ENCODE measurements at places on chromosomes 2 and 18.

DNA sequence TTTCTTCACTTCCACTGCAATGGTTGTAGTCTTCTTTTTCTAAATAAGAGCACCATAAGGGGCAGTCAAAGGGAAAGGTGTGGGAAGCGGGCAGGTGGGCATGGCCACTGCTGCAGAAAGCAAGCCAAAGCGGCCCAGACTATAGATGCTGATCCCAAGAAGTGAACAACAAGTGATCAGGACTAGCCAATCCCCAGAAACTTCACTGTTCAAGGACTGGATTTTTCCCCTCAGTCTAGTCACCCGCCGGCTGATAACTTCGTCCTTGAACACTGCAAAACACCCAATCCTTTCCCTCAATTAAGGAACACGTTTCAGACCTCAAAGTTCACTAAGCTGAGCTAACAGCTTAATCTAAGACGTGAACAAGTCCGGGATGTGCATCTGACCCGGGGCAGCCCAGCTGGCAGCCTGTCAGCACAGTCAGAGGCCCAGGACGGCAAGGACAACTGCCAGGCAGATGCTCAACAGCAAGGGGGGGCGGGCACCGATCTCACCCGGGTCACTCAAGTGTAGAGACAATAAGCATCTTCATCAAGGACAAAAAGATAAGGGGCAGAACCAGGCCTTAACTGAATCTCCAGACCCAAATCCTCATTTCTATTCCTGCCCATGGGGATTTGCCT is 59.8 kb downstream of the HDLBP start:
- no peak for DNase-seq

DNA sequence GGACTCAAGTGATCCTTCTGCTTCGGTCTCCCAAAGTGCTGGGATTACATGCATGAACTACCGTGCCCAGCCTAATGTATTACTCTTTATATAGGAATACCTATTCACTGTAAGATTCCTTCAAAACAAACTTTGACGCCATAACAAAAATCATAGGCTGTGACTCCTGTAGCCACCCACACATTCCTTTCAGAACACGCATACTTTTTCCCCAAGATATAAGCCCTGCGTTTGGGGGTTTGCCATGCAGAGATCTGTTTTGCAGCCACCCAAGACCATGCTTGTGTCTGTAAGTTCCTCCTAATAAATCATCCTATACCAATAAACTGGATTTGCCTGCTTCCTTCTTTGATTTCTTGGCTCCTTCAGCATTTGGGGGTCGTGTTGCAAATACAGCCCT is 46.0 kb upstream of the STON1 start:
- DNase-seq = no peak

- no peak for DNase-seq
Observed at GRCh38 chr2:219433666-219434467, 776 bp upstream of the SPEG start.

DNA sequence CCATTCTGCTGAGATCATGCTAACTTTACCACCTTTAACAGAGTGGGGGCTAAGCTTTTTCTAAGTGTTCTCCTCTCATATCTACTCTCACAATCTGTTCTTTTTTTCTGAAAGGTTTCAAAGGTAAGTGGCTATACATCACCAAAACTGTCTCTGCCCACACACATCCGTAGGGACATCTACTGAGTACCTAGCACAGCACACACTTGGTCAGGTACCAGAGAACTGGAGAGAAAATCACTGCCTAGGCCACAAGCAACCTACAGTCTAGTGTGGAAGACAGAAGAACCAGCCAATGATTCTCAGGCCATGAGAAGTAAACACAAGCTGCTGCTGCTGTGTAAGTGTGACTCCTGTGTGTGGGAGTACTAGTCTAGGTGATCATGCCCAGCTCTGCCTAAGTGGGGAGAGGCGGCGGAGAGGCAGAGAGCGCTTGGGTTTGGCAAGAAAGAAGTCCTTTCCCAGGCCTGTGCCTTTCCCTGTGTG is 176.1 kb upstream of the ZFP36L2 start:
- no peak for DNase-seq

GRCh38 chr18:50848061-50848551 is 28.3 kb upstream of the MRO start:
- DNase-seq = no peak

- DNase-seq = no peak
Observed at GRCh38 chr2:88696611-88697010, 5.1 kb downstream of the RPIA start.

GRCh38 chr2:223762853-223763252 is 74.5 kb downstream of the AP1S3 start:
- DNase-seq = no peak

DNA sequence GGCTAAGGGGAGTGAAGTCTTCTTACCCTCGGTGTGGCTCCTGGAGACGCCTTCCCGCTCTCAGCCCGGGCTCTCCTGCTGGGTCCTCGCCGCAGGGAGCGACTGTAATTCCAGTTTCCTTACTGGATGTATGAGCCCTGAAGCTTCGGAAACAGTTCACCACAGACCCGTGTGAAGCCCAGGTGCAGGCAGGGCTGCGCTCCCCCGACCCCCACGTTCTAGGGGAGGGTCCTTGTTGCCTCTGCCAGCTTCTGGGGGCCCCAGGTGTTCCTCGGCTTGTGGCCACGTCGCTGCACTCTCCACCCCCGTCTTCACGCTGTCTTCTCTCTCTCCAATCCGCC is 5.1 kb upstream of the ASB1 start:
- DNase-seq = no peak

DNA sequence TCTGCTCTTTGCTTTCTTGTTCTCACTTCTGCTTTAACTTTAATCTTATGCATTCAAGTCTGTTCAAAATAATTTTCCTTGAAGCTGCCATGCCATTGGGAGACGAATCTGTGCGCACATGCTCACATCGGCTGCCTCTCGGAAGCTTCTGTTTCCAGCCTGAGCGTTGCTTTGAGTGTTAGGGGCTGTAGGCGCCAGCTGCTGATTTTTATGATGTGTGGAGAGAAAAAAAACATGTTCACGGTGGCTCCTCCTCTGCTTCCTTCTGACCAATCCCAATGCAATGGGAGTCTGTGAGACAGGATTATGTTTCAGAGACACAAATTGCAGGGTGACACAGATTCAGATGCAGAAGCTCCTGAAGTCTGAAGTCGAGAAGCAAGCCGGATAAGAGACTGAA is at the start of gene MC4R:
MC4R (minus strand) TSS at position 180 of the 400 bp plus-strand sequence. CDS start 426 bp downstream, outside the sequence.
- DNase-seq = no peak

DNA sequence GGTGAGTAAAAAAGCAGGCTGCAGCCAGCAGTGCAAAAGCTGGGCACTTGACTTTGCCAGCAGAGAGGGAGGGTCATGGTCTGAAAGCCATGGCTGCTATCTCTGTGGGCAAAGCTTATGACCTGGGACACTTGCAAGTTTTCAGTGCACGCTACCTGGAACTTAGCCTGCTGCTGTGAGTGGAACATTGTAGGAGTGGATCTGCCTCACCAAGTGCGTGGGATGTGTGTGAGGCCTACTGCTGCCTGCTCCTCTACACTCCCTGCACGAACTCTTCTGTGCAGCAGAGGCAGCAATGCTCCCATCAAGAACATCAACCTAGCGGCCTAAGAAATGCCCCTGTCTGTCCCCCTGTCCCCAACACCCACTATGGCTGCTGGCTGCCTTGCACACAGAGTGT is 344.1 kb upstream of the REG3G start:
- no peak for DNase-seq

GRCh38 chr2:176873403-176873802 is 339.2 kb upstream of the HNRNPA3 start:
- DNase-seq = no peak

DNA sequence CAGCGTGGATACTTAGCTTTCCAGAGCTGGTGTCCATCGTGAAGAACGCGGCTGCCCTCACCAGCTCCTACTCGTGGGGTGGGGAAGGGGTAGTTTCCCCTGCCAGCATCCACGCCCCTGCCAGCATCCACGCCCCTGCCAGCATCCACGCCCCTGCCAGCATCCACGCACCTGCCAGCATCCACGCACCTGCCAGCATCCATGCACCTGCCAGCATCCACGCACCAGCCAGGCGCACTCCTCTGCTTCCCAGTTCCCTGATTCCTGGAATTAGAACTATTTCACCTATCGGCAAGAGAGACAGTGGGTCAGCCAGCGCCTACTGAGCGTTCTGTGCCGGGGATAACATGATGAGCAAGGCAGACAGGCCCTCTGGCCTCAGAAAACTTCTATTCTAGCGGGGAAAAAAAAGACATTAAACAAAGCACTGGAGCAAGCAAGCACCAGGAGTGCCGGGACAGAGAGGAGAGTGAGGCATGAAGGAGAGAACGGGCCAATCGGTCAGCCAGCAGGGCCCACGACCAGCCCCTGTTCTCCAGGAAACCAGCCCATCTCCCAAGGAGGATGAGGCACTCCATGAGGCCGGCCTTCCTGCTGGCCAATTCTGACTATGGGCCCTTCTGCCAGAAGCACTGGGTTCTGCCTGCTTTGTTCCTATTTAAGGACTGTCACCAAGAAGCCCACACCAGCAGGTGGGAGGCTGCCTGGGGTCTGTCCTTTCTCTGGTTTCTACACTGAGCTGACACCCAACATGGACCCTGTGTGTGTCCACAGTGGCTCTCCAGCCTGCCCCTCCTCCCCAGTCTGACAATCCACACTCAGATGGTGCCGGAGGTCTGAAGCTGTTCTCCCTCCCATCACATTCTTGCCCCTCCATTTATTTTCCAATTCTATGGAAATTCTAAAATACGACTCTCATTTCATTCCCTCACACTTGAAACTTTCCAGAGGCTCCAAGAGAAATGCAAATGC is 78.4 kb upstream of the SALL3 start:
- no peak for DNase-seq

- DNase-seq = no peak
Observed at GRCh38 chr2:38474021-38474456, 97.0 kb upstream of the ATL2 start.

GRCh38 chr18:9631814-9632496 is 17.6 kb upstream of the PPP4R1 start:
- no peak for DNase-seq

GRCh38 chr2:68589963-68590362 is 53.4 kb upstream of the PROKR1 start:
- DNase-seq = no peak

GRCh38 chr18:35164133-35164532 is 76.7 kb upstream of the ZNF397 start:
- DNase-seq = no peak

- DNase-seq = no peak
Observed at GRCh38 chr2:231998046-231998445, 36.5 kb downstream of the DIS3L2 start.

DNA sequence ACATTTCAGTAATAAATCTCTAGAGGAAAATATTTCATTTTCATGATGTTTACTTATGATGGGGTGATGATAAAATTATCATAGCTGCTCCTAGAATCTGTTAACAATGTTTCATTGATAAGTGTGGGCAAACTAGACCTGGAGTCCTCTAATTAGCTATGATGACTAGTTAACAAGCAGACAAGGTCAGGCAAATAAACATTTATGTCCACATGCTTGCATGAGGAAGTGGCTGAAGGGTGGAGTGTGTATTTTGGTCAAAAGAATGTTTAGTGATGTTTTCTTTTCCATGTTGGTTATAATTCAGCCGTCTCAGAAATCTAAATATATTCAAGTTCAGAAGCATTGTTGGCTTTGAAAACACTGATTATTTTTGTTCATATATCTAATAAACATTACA is 99.9 kb upstream of the FN1 start:
- no peak for DNase-seq

DNA sequence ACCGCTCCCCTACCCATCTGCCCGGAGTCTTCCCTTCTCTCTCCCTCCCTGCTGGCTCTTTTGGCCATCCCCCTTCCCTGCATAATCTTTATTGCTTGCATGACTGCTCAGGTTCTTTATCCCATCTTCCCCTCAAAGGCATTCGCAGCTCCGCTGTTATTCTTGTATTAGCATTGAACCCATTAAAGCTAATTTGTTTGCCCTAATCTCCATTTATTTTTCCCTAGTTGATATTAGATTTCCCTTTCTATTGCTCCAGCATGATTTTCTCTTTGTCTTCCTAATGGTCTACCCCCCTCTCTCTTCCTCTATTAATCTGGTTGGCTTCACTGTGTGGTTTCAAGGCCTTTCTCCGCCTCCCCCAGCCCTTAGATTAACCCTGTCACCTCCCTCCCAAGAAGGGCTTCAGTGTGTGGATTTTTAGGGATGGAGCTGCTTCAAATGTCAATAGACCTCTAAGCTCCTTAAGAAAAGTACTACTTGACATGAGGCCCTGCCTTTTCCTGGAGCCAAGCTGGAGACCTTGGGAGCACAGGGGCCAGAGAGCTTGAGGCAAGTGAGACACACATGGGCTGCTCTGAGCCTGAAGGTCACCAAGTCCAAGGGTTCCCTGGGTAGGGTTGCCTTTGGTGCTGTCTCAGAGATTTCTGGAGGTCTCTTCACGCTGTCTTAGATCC is 20.1 kb downstream of the PAX8 start:
- DNase-seq = no peak

GRCh38 chr2:40434731-40435271 is 17.1 kb downstream of the SLC8A1 start:
- DNase-seq = no peak

GRCh38 chr18:74544898-74545297 is 10.6 kb downstream of the CNDP1 start:
- no peak for DNase-seq

DNA sequence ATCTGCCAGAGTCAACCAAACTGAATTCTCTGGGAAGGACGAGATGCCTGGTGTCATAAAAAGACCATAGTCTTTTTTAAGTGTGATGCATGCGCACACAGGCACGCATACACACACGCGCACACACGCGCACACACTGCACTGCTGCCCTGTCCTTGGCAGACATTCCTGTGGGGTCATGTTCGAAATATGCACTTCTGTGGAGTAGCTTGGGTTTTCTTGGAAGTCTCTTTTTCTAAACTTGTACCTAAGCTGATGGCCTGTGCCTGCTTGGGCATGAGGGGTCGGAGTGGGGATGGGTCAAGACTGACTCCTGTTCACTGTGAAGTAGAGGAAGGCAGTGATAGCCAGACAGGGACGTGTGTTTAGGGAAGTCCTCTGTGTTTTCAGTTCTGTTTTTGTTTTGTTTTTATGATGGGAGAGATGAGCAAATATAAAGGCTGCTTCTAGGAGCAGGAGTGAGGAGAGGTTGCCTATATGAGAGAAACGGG is 4.0 kb upstream of the RMC1 start:
- DNase-seq = no peak

- no peak for DNase-seq
Observed at GRCh38 chr2:75100011-75100800, 99.1 kb downstream of the TACR1 start.

GRCh38 chr2:180461761-180462160 is 454.7 kb upstream of the CWC22 start:
- no peak for DNase-seq

Data from esophagus squamous epithelium (tissue), 5 donors.